ENCODE measurements at places on chromosomes 3 and 15.
A peak's percentile ranks its signal among the peaks of the same experiment; 100 is the strongest.

DNA sequence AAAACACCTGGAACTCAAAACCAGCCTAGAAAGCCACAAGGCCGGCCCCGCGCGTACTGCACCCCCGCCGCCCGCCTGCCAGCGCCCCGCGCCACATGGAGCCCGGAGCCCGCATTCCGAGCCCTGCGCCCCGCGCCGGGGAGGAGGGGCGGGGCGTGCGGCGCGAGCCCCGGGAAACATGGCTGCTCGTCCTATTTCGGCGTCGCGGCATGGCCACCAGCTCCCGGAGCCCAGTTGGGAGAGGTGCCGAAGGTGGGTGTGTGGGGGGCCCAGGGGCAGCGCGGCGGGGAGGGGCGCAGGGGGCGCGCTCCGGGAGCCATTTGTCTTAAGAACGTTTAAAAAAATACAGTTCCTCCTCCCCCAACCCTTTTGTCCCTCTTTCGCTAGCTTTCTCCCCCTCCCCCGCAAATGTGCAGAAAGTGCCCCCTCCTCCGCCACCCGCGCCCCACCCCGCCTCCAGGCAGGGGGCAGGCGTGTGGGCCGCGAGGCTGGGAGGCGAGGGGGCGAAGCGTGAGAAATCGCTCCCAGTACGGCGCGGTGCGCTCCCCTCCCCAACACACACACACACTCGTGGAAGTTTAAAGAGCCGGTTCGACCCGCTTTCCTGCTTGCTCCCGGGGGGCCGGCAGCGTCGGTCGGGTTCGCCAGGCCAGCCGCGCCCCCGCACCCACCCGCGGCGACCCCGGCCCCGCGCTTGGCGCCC, 2.5 kb downstream of the ANP32A start:
- DNase-seq = peak; percentile 95

DNA sequence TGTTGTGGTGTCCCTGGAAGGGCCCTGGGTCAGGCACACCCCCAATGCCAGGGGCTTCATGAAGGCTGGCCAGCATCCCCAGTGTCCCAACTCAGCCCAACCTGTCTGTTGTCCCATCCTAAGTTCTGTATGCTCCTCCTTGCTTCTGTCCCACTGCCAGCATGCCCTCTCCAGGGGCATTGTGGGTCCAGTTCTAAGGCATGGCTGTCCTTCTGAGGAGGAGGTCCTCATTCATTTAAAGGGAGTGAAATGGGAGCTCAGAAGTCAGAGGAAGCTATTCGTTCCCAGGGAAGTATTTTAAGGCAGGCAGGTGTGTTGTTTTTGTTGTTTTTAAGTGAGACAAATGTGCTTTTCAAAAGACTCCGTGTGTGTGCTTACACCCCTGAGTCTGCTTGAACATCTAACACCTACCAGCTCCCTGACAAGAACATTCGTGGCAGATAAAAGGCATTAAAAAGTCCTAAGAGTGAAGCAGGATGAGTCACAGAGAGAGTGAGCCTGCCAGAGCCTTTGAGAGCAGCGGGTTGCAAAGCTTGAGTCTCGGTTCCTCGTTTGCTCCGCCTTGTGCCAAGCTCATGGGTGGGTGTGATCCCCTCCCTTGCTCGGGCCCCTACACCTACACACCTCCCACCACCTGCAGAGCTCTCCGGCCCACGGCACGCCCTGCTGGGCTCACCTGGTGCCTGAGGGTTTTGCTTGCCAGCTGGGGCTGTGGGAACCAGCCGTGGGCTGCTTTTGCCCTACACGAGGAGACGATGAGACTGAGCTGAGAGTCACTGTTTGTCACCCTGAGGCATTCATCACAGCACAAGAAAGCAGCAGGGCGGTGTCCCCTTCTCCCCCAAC, 183.4 kb upstream of the TOPAZ1 start:
- no peak for DNase-seq

GRCh38 chr3:27315003-27315402, 54.2 kb downstream of the NEK10 start:
- no peak for DNase-seq

DNA sequence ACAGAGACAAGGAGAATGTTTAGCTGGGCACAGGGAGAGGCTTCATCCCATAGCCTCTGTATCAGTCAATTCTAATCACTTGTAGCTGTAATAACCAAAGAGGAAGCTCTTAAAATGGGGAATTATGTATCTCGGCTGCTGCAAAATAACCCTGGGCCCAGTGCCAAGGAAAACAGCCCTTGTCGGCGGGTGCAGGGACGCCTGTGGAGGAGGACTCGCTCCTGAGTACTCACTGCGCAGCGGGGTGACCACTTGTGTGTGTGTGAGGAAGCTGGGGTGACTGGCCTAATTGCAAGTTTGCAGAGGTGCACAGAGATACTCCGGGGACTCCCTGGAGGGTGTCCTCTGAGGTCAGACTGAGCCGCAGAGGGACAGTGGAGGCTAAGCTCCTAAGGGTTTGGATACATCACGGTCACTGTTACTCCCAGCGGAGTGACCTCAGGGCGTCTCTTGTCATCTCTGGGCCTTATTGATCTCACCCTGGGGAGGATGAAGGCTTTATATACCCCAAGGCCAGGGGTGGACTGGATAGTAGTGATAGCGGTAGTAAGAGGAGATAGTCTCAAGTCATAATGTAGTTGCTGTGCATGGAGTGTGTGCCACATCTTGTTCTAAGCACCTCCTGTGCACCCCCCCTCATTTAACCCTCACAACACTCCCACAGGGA, 37.2 kb downstream of the SLC6A6 start:
- peak; percentile 54 for DNase-seq

DNA sequence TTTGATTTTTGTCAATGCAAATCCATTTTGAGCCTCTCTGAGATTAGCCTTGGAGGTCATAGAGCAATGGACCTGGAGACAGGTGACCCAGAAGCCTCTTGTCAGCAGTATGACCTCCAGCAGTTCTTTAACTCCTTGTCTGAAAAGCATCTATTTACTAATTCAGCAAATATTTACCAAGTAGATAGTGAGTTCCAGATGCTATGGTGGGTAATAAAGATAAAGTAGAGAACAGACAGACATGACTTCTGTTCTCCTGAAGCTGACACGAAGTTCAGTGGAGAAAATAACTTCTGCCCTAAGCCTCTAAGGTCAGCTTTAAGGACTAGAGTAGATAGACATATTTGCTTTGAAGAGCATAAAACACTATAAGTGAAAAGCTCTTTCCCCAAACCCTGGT, 26.6 kb downstream of the SEMA6D start:
- DNase-seq = no peak

DNA sequence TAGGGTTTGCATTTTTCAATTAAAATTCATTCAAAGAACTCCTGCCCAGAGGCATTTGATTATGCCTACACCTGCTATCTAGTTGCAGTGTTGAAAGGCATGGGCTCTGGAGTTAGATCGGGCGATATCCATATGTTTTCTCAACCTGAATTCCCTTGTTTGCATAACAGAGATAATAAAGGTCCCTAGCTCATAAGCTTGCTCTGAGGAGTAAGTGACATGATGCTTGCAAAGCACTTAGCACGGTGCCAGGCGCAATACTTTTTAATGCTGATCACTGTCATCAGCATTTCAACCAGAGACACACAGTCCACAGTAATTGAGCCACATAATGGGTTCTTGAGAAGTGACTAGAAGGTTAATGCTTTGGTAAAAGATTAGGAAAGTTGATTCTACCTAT, 106.3 kb upstream of the SAMMSON start:
- no peak for DNase-seq

DNA sequence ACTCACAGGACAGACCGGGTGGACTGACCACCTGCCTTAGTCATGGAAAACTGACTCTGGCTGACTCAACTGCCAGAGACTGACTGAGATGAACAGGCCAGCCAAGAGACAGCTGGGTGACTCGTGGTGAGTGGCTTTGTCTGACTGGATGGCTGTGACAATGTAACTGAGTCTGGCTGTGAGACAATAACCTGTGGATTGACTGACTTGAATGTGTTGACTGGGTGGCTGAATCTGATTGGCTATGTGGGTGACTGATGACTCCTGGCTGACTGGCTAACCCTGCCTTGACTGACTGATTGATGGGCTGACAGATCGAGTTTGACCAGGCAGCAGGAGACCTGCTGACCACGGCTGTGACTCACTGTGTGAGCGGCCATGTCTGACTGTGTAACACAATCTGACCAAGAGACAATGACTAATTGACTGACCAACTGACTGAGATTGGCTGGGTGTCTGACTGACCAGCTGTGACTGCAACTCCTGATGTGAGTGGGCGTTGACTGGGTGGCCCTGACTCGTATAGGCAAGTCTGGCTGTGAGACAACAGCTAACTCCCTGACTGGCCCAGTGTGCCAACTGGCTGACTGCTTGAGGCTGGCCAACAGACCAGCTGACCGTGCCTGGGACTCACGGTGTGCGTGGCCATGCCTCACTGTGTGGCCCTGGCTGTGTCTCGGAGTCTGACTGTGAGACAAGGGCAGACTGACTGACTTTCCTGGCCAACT, 509.1 kb downstream of the SHQ1 start:
- no peak for DNase-seq

DNA sequence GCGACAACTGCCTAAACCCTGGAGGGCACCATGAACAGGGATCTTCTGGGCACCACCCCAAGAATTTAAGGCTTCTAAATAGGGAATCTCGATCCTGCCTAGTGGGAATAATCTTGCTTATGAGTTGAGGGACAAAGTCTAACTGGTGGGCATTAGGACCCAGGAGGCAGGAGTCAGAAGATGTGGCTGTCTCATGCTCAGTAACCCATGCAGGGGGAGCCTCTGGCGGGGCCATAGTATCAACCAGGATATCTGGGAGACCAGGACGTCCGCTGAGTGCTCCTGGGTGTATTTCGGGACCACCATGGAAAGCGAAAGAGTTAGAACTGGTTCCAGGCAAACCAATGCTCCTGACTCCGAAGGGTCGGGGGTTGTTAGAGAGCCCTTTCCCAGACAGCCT, 356.1 kb downstream of the OTOL1 start:
- DNase-seq = no peak

- DNase-seq = no peak
Measured at GRCh38 chr3:46664188-46664970, 29.1 kb downstream of the ALS2CL start.

- DNase-seq = no peak
Measured at GRCh38 chr3:198071602-198072287, 111.7 kb downstream of the LMLN start.

- no peak for DNase-seq
Measured at GRCh38 chr3:15399970-15400369, 27.4 kb downstream of the METTL6 start.

Data from NCI-H1105 (cell line).